Activated B cell treated with CpG ODN at 0.5 μM for 24 hours (primary cell): ENCODE measurements at places on chromosomes 16 and 17.

- peaks cover 2% of the 10 kb centered on the region for H3K27me3 ChIP-seq
- H3K27ac ChIP-seq: peak overlapping the region; percentile 64
- H3K4me1 ChIP-seq: peaks cover 32% of the 10 kb centered on the region
- H3K4me3 ChIP-seq: peak overlapping the region; percentile 59
- no peaks in the 10 kb centered on the region for H3K36me3 ChIP-seq
- DNase-seq: no peak
Observed at GRCh38 chr16:14354561-14355351, 275.3 kb downstream of the PARN start.

DNA sequence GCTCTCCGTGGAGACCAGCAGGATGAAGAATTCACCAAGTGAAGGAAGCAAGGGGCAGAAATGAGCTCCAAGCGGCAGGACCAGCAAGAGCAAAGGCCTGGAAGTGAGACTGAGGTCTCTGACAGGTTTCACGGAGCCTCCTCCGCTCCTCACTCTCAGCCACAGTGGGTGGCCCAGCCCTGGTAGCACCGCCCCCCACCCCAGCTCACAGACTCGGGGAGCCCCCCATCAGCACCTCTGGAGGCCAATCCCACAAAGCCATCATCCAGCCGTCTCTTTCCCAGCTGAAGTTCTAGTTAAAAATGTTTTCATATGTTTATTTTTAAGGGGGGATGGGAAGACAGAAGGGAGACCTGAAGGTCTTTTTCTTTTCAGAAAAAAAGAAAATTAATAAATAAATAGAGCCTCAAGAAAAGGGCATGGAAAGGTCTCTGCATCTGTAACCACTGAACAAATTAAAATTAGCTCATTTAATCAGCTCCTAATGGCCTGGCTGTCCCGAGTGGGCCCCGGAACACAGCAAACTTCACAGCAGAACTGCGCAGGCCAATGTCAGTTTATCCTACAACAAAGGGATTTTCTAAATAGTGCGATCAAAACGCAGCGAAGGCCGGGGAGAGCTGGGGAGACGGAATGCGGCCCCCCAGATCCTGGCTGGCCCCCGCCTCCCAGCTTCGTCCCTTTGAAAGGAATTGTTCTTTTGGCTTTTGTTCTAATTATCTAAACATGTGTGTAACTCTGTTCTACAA lies 190.3 kb downstream of the ZNF423 start:
- H3K27me3 ChIP-seq: peaks cover 2% of the 10 kb centered on the region
- DNase-seq: no peak
- no peaks in the 10 kb centered on the region for H3K36me3 ChIP-seq
- no peak overlapping the region for H3K4me3 ChIP-seq
- H3K27ac ChIP-seq: no peak overlapping the region

DNA sequence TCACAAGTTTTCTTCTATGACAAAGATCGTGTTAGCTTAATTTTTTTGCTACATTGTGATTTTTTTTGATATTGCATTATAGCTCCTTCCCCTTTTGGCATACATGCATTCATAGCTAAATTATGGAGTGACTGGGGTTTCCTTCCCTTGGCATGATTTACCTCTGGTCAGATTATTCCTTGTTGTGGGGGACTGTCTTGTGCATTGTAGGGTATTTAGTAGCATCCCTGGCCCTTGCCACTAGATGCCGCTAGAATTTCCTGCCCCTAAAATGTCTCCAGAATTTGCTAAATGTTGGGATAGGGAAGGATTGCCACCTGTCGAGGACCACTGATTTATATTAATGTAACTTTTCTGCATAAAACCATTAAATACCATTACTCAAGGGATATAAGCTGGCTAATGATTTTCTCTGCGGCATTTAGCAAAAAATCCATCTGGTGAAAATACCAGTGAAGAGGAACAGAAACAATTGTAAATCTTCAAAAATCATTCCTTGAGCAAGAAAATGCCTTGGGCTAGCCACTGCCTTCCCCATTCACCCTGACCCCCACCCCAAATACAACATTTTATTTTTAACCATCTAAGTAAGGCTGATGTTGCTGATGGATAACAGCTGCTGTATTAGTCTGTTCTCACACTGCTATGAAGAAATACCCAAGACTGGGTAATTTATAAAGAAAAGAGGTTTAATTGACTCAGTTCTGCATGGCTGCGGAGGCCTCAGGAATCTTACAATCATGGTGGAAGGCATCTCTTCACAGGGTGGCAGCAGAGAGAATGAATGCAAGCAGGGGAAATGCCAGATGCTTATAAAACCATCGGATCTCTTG lies 195.2 kb downstream of the MAP2K6 start:
- no peaks in the 10 kb centered on the region for H3K36me3 ChIP-seq
- no peaks in the 10 kb centered on the region for H3K4me1 ChIP-seq
- no peak overlapping the region for H3K27ac ChIP-seq
- no peak overlapping the region for H3K4me3 ChIP-seq

DNA sequence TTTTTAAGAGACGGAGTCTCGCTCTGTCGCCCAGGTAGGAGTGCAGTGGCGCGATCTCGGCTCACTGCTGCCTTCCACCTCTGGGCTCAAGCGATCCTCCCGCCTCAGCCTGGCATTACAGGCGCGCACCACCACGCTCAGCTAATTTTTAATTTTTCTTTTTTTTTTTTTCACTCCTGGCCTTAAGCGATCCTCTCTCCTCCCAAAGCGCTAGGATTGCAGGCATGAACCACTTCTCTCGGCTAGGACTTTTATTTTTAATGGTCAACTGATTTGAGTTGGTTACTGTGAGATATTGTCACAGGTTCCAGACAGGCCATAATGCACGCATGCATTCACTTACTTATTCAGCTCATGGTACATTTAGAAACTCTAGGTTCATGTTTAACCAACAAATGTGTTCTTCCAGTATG lies 888 bp downstream of the PIGW start:
- H3K4me3 ChIP-seq: peak overlapping the region; percentile 98
- DNase-seq: no peak
- peaks cover 20% of the 10 kb centered on the region for H3K4me1 ChIP-seq
- H3K36me3 ChIP-seq: peaks cover 50% of the 10 kb centered on the region
- H3K27ac ChIP-seq: peak overlapping the region; percentile 100
- no peaks in the 10 kb centered on the region for H3K27me3 ChIP-seq

GRCh38 chr17:45436625-45437464 lies 4.2 kb upstream of the ARHGAP27 start:
- peaks cover 38% of the 10 kb centered on the region for H3K36me3 ChIP-seq
- H3K27me3 ChIP-seq: no peaks in the 10 kb centered on the region
- DNase-seq: no peak
- no peak overlapping the region for H3K27ac ChIP-seq
- no peak overlapping the region for H3K4me3 ChIP-seq
- H3K4me1 ChIP-seq: peaks cover 19% of the 10 kb centered on the region

DNA sequence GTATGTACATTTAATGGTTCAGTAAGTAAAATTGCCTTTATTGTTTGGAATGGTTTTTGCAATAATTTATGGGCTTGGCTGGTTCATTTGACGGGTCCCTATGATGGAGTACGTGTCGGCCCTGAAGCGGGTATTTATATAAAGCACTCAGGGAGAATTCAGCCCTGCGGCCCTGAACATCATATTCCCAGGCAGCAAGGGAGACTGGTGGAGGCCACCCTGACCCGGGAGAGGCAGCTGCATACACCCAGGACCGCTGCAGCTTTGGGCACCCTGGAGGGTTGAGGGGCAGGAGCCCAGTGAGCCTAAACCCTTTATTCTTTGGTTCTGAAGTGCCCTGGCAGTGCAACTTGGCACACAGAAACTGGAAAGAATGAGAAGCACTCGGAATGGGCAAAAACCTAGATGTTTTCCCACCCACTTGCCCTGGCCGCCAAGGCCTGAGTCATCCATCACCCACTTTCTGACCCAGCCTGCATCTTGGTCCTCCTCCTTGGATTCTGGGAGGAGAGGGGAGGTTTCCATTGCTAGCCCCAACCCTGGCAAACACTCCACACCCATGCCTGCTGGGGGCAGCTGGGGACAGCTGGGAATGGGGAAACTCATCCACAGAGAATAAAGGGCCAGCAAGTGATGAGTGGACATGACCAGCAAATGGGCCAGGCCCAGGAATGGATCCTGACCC lies 162.2 kb upstream of the TNRC6C start:
- no peak for DNase-seq
- peaks cover 52% of the 10 kb centered on the region for H3K27me3 ChIP-seq
- H3K4me1 ChIP-seq: no peaks in the 10 kb centered on the region
- H3K27ac ChIP-seq: no peak overlapping the region
- no peak overlapping the region for H3K4me3 ChIP-seq
- H3K36me3 ChIP-seq: no peaks in the 10 kb centered on the region
